ENCODE measurements at places on chromosomes 3 and 15.

- no peak for DNase-seq
Measured at GRCh38 chr3:155286736-155287135, 6.7 kb downstream of the STRIT1 start.

DNA sequence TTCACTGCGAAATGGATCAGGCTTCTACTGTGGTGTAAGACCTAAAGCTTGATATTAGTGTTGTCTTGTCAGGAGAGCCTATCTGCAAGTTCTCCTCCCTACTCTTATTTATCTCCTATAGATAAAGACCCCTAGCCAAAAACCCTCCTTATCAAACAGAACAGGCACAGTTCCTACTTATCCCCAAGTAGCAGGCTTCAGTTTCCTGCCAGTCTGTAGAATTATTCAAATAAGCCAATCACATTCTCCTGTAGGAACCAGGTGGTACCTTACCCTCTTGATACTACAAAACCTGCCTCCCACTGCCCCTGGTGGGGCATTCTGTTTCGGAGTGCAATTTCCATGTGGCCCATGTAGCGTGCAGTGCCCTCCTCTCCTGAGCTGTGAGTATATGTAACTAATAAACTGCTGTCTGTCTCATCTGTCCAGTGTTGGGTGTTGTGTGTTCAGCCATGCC is 28.7 kb downstream of the HDGFL3 start:
- DNase-seq: no peak

DNA sequence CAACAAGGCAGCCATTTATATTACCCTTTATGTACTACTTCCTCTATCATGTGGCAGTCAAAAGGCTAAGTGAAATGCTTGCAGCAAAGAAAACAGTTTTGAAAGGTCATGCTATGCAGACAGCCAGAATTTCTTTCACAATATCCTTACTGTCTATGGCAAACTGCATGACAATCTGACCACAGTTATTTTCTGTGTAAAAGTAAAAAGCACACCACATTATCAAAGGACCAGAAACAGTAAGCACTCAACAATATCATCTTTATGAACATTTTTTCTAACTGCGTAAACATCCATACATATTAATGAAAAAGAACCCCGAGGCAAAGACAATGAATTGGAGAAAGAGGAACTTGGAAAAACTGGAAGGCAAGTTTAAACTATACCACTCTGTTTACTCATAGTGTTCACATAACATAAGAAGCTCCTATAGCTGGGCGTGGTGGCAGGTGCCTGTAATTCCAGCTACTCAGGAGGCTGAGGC is 47.9 kb downstream of the PIK3CB start:
- no peak for DNase-seq

DNA sequence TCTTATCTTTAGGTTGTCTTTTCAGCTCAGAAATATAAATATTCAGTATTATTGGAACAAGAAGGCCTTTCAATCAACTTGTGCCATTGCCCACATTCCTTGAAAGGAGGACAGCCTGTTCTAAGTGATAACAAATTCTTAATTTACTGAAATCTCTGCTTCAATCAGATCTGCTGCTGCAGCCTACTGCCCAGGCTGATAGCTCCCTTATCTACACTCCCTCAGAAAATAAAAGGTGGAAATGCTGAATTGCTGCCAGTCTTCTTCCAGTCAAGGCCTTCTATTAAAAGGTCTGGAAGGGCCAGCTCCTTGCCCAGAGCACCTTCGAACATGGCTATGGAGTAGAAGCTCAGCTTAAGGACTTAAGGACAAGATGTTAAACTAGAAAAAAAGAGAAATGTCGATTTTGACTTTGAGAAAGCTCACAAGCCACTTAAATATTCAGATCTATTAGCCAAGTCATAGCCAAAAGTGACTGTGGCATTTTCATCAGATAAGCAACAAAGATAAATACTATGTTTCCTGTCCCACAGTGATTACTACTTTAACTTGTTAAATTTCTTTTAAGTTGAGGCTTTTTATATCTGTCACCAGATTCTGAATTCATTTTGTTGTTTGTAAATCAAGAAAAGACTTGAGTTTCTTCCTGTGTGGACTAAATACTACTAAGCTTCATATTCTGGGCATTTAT is 480.5 kb upstream of the CBLB start:
- no peak for DNase-seq

DNA sequence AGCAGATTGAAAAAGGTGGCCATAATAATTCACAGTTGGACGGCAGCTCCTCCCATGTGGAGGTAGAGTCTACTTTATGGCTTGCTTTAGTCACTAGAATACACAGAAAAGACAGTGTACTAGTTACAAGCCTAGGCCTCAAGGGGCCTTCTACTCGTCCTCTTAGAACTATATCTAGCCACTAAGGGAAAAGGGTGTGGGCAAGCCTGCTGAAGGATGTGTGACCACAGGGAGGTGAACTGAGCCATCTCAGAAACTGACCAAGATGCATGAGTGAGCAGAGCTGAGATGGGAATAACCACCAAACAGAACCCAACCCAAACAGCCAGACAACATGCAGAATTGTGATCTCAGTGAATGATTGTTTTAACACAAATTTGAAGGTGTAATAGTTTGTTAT is 335.6 kb upstream of the LMCD1 start:
- no peak for DNase-seq

DNA sequence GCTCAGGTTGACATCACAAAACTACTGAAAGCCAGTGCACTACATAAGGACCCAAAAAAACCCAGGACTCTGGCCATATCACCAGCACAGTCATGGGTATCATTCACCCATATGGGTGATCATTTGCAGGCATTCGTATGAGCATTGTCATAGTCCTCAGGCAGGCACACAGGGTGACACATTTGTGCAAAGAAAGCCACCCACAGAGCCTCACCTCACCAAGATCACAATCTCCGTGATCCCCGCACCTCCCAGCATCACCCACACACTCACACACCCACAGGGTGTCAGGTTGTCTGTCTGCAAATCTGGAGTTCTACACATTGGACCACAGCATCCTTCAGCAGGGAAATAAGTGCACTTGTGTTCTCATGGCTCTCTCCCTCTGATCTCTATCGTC is 166.0 kb upstream of the LPP start:
- no peak for DNase-seq

DNA sequence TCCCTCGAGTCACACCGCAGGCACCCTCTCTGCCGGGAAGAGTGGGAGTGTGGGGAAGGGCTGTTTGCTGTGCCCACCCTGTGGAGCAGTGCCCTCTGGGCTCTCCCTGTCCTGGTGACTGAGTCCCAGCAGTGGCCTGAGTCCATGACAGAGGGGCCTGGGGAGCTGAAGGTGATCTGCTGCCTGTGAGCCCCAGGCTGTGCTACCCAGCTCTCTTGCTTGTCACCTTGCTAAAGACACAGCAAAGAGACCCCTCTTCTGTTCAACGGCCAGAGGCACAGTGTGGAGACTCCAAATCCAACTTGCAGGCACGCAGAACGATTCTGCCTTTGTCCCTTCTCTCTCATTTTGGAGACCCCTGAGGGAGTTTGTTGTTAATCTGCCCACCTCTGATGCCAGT is 232.6 kb downstream of the OPA1 start:
- no peak for DNase-seq

GRCh38 chr15:68687136-68687735 is 108.4 kb downstream of the CORO2B start:
- DNase-seq: no peak

DNA sequence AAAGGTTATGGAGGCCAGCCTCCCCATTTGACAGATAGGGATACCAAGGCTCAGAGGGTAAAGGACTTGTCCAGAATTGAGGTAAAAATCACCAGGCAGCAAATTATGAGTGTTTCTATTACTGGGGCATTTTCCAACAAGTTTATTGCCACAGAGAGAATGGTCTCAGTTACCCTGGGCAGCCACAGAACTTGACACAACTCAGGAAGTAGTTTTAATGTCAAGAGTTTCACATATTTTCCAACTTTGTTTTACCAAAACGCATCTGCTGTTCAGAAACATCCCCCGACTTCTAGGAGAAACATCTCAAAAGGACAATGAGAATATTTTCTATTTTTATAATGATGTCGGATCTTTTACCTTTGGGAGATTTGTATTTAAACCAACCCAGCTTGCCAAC is 107.5 kb upstream of the MRPS22 start:
- no peak for DNase-seq

GRCh38 chr3:128278130-128278529 is 124.8 kb downstream of the EEFSEC start:
- DNase-seq: no peak

DNA sequence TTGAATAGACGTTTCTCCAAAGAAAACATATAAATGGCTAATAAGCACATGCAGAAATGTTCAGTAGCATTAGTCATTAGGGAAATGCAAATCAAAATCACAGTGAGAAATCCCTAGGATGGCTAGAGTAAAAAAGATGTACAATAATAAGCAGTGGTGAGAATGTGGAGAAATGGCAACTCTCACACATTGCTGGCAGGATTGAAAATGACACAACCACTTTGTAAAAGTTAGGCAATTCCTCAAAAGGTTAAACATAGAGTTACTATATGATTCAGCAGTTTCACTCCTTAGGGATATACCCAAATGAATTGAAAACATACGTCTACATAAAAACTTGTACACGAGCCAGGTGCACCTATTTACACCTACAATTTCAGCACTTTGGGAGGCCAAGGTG is 108.7 kb downstream of the ITPR1 start:
- DNase-seq: no peak

GRCh38 chr15:61621146-61621545 is 392.0 kb upstream of the RORA start:
- DNase-seq: peak; percentile 69

DNA sequence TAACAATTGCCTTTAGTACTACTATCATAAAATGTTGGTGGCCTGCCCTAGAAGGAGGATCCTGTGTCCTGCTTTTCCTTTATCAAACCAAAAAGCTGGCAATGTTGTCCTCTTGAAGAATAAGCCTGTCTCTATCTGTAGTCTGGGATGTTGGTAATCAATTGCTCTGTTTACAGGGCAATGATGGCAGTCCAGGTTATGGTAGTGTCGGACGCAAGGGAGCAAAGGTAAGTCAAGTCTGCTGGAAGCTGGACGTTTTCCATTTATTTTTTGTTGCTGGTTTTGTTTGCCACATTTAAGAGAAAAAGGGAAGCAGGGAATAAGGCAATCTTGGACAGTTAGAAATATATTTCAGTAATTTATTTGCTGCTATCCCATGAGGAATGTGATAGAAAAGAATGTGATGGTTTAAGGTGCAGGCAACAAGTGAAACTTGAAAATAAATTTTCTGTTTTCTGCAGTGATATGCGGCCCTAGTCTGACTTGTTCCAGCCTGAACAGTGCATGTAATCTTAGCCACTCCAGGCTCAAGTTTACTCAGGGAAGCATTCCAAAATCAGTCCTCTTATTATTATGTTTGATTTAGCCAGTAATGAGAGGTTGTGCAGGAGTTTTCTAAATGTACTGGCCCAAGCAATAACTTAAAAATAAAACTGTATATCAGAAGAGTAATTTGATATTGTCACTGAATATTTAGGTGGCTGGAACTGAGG is 110.3 kb downstream of the COL6A6 start:
- no peak for DNase-seq

- DNase-seq: no peak
Measured at GRCh38 chr3:144105542-144105941, 133.9 kb downstream of the DIPK2A start.

DNA sequence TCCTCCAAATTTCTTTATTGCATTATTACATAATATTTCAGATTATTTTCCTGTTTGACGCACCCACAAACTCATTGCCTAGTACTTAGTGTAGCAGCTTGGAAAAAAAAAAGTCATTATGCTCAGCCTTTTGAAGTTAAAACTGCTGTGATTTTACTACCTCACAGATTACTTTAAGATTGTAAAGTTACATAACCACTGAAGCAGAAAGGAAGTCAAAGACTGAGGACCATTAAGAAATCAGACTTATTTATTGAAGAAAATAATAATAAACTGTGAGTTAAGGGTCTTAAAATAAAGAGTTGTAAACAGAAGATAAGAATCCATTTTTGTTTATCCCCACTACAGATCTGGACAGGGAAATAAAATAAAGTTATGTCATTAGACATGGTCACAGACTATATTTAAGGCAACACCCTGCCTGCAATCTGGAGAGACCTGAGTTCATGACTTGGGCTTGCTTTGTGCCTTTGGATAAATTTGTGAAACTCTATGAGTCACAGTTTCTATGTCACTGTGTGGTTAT is 212.1 kb upstream of the ROBO2 start:
- no peak for DNase-seq

DNA sequence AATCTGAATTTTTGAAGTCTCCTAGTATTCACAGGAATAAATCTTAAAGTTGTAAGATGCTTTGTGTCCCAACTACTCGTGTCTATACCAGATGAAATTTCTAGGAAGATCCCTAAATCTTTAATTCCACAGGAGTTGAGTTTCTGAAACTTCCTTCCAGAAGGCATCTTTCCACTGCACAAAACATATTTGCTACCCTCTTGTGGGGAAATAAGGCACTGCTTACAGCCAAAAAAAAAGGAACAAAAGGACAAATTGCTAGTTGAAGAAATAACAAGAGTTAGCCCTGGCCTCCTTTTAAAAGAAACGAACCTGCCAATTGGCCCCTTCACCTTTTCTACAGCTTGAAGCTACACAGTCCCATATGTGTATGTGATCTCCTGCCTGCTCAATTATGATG is 54.0 kb downstream of the TAFA4 start:
- DNase-seq: peak; percentile 50

DNA sequence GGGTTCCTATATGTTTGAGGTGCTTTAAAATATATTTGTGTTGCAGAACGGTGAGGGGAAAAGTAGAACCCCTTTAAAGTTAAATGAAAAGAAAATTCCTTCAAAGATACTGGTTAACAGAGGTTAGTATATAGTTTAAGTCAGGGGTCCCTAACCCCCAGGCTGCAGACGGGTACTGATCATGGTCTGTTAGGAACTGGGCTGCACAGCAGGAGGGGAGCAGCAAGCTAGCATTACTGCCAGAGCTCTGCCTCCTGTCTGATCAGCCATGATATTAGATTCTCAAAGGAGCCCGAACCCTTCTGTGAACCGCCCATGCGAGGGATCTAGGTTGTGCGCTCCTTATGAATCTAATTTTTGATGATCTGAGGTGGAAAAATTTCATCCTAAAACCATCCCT is 37.5 kb upstream of the RFX7 start:
- DNase-seq: peak; percentile 34

GRCh38 chr15:28873585-28874190 is 12.1 kb upstream of the APBA2 start:
- DNase-seq: no peak

- DNase-seq: no peak
Measured at GRCh38 chr15:95497634-95498033, 832.9 kb upstream of the NR2F2 start.

- no peak for DNase-seq
Measured at GRCh38 chr3:107413264-107413663, 36.0 kb downstream of the CCDC54 start.

- no peak for DNase-seq
Measured at GRCh38 chr3:12954891-12955650, 113.7 kb upstream of the RPL32 start.

GRCh38 chr3:152127058-152127457 is 141.7 kb upstream of the MBNL1 start:
- no peak for DNase-seq
